ENCODE measurements at places on chromosomes 1 and 21.

DNA sequence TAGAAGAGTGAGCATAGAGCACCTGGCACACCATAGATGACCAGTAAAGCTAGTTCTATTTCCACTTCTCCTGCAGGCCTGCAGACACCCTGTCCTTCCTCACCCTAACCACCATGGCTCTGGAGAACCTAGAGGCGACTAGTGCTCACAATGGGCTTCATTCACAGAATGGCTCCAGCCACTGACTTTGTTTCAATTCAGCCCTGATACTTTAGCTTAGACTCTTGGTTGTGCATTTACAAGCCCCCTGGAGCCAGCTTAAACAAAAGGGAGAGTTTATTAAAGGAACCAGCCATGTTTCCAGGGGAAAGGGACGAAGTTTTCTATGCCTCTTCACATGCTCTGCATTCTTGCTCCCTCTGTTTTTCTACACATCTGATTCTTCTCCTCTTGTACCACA, 123.7 kb downstream of the NAV1 start:
- DNase-seq = no peak

GRCh38 chr1:30294508-30294907, 428.9 kb downstream of the MATN1 start:
- no peak for DNase-seq

DNA sequence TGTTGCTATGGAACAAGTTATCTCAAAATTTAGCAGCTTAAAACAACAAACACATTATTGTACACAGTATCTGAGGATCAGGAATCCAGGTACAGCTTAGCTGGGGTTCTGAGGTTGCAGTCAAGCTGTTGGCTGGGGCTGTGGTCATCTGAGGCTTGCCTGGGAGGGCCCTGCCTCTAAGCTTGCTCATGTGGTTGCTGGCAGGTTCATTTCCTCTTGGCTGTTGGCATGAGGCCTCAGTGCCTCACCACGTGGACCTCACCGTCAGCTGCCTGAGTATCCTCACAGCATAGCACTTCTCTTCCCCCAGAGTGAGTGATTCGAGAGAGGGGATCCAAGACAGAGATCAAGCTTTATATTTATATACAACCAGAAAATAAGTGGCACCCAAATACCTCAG, 18.6 kb downstream of the NTPCR start:
- no peak for DNase-seq

- DNase-seq = peak; percentile 74
Observed at GRCh38 chr21:15732290-15732995, 2.7 kb downstream of the USP25 start.

DNA sequence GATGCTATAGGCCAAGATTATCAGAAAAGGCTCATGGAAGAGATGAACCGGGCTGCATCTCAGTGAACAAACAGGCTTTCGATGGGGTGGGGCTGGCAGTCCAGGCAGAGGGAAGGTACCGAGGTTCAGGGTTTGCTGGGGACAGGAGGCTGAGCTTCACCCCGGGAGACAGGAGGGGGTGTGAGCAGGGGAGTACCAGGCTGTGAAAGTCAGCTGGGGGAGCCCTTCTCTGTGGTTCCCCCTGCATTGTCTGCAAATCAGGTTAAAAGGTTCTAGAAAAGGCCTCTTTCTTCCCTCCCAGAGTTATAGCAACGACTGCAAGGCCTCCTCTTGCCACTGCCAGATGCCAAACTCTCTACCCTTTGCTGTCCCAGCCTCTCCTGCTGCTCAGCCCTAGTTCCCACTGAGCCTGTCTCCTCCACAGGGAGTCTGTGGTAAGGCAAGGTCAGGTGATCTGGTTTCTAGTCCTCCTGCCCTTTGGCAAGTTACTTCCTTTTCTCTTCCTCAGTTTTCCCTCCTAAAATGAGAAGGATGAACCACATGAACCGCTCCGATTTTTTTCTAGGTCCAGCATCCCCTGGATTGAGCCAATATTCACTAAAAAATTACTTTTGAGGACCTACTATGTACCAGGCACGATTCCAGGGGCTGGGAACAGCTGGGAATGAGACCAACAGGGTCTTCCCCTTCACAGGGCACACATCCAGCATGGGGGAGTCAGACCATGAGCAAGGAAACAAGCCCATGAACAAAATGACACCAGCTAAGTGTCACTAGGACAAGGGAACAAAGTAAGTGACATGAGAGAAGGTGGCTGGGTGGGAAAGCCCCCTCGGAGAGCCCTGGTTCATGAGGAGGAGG, 7.2 kb downstream of the LAD1 start:
- no peak for DNase-seq

DNA sequence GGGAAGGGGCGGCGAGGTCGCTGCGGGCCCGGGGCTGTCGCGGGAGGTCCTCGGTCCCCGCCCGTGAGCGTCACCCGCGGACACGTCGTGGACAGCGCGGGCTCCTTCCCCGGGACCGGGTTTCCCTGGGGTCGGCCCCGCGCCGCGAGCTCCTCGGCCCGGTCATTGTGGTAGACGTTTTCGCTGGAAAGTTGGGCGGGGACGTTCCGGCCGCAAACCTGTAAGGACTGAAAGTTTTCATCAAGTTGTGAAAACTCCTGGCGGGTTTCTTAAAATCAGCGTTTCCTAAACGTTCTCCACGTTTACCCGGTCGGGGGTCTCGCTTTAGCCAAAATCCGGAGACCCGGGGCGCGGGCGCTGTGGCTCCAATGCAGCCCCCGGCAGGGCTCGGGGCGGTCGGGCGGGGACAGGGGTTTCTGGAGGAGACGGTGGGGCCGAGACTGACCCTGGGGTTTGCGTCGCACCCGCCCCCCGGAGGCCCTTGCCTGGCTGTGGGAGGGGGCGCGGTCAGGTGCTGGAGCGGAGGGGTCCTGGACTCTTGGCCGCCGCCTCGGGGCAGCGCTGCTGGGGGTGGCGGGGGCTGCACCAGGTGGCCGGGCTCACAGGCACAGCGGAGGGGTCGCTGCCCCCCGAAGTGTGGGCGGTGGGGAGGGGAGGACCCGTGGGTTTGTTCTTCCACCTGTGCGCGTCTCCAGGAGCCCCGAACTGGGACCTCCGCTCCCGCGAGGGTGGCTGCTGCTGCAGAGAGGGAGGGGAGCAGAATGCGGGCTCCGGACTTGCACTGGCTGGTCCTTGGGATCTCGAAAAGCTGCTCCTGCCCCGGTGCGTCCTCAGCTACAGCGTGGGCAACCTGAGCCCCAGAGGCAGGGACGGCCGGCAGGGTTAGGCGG, 827 bp downstream of the PRKCZ start:
- no peak for DNase-seq

DNA sequence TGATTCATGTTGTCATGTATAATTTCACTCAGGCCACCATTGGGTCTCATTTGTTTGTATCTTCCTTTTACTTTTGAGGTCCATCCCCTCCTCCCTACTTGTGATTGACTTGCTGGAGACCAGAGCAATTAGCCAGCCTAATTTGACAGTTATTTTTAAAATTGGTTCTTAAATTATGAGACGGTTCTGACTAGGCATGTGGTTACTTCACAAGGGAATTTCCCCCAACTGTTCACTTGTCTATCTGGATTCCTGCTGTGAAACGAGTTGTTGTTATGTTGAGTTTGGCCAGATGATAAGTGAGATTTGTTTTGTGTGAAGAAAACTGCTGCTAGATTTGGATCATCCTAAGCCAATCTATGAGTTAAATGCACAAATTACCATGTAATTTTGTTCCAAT, 359.1 kb downstream of the BARHL2 start:
- DNase-seq = no peak

GRCh38 chr1:167819849-167820683, 93.9 kb downstream of the ADCY10 start:
- DNase-seq = peak; percentile 88

DNA sequence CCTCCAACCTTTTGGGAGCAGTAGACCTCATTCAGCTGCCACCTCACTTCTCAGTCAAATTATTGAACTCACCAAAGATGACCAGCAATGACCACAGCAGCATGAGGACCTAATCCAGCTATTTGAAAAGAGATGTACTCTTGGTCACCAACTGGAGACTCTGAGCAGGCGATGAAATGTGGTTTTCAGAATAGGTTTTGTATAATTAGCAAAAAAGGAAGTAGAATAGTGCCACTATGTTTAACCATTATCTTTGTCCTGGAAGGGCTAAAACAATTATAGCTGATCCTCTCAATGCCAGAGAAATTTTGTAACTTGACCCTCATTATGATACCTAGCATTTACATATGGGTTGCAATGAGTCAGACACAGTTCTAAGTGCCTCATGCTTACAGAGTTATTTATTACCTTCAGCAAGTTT, at the start of gene FCRL2:
Gene FCRL2 (minus strand): TSS at position 162 of the 421 bp plus-strand sequence. CDS start 59 bp downstream, at position 103.
- DNase-seq = no peak

DNA sequence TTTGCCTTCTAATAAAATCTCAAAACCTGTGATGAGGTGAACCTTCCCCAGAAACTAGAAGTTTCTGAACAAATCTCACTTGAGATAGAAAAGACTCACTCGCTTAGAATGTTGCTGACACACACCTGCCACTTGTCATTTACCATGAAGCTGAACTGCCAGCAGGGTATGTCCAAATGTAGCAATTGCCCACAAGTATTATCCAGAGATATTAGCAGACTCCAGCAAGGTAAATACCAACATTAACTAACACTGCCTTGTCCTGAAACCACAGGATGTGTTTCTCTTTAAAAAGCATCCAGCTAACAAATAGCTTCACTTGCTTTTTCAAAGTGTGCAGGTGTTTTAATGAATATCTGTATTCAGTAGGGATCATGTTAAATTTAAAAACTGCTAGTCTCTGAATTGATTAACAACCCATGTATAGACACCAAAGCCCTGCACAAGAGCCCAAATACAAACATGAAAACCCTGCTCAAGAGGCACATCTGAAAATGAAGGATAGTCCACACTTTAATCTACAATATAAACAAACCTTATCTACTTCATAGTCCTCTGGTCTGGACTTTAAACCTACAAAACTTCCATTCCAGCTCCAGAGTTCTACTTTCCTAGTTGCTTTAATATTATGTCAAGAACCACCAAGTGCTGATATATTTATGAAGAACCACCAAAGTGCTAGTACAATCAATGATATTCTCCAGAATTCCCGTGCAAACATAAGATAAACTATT, 19.3 kb downstream of the KRTAP8-1 start:
- DNase-seq = no peak

DNA sequence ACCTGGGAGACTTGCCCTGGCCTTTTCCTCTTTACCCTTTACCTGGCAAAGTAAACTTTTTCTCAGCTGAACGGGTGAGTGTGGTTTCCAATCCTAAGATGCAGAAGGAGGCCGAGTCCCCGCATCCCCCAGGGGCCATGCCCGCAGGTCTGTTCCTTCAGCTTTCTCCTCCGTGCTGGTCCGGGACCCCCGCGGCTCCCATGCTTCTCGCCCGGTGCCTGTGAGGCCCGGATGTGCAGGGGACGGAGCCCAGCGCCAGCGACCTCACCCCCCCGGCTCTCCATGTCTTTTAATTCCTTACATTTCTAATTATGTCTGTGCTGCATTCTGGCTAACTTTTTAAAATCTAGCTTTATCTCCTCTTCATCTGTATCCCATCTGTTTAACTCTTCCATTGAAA, 21.5 kb upstream of the SCYL3 start:
- no peak for DNase-seq

DNA sequence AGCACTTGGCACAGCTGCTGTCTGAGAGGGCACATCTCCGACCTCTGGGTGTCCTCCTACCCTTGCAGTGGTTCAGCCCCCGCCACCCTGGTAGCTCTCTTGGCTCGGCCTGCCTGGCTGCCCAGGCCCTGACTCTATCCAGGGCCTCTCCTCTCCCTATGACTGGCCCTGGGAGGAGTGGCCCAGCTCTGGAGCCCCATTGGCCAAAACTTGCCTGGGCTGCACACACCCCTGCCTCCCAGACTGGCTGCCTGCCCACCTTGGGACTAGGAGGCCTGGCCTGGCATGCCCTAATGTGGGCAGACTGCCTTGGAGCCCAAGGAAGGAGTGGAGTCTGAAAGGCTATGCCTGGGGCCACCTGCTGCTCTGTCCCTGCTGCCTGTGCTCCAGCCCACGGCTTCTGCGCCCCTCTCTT, 33.6 kb downstream of the ACOT11 start:
- peak; percentile 42 for DNase-seq

DNA sequence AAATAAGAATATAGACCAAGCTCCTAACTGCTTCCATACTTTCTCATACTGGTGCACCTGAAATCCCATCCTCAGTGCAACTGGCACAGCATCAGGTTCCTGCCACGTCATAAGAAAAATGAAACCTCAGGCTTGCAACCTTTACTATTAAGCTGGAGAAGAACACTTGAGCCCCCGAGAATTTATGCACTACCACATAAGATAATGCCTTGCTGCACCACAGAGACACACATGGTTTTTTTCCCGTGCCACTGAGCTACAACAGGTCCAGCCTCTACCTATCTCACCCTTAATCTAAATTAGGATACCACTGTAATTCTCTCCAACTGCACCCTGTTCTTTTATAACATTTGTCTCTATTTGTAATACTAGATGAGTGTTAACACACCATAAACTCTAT, 174.5 kb downstream of the DENND1B start:
- DNase-seq = no peak

DNA sequence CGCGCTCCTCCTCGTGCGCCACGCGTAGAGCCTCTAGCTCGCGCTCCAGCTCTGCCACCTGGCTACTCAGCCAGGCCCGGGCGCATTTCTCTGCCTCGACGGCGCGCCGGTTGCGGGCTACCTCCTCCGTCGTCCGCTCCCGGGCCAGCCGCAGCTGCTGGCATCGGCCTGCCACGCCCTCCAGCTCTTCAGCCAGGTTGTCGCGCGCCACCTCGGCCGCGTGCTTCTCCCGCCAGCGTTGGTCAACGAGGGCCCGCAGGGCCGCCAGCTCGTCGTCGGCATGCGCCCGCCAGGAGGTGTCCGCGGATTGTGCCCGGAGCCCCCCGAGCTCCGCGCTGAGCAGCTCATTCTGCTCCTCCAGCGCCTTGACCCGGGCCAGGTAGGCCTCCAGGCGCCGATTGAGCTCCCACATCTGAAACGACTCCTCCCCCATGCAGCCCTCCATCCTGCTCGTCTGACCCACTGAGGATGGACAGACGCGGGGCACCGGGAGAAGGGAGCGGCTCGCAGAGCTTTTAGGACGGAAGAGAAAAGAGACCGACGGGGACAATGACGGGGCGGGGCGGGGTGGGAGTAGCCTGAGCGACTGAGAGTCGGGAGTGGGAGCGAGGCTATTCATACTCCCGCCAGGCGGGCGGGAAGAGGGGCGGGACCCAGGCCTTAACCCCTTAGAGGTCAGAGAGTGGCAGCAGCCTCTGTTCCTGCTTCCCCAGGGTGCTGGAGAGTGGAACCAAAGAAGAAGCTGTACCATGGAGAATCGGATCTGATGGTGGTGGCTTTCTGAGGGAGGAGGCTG, at the start of gene NES:
Gene NES (minus strand): TSS at position 588 of the 796 bp plus-strand sequence. CDS start 143 bp downstream, at position 445.
- DNase-seq = peak; percentile 54

DNA sequence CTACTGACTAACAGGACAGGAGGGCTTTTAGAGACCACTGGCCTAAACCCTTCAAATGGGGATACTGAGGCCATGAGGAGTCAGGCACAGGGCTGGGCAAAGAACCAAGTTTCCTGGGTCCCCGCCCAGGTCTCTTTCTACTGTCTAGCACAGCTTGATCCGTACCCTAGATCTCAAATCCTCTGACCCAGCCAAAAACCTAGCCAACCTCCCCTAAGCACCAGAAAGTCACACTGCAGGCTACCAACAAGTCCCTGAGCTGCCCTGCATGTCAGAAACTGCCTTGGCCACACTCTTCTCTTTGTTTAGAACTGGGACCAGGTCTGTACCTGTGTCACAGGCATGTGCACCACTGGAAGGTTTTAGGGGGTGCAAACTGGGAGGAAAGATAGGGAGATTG, 33.6 kb downstream of the AHDC1 start:
- no peak for DNase-seq
